Stimulated activated CD4-positive, alpha-beta T cell treated with anti-CD3 and anti-CD28 coated beads, Interleukin-15, amount 100 ng/mL, for 1 hour (primary cell): ENCODE measurements at places on chromosomes 3 and 15.

DNA sequence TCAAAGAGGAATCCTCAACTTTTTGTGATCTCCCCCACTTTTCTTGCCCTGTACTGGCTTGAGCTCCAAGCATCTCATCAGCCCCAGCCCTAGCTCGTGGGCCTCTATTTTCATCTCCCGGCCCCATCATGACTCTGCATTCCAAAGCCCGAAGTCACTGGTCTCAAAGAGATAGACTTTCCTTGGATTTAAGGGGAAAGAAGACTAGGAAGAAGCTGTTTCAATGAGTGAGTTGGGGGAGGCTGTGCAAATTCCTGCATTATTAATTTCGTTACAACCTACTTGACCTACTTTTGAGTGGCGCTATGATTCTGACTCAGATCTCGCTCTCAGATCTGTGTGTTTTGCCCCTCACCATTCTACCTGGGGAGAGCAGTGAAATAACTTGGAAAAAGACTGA lies 266.6 kb upstream of the TBL1XR1 start:
- DNase-seq: no peak

GRCh38 chr15:41259546-41260189 lies 28.6 kb downstream of the CHP1 start:
- no peak for DNase-seq

GRCh38 chr15:73303636-73304035 lies 65.1 kb downstream of the HCN4 start:
- DNase-seq: no peak

- no peak for DNase-seq
Measured at GRCh38 chr15:66834881-66835878, 133.1 kb downstream of the SMAD6 start.

DNA sequence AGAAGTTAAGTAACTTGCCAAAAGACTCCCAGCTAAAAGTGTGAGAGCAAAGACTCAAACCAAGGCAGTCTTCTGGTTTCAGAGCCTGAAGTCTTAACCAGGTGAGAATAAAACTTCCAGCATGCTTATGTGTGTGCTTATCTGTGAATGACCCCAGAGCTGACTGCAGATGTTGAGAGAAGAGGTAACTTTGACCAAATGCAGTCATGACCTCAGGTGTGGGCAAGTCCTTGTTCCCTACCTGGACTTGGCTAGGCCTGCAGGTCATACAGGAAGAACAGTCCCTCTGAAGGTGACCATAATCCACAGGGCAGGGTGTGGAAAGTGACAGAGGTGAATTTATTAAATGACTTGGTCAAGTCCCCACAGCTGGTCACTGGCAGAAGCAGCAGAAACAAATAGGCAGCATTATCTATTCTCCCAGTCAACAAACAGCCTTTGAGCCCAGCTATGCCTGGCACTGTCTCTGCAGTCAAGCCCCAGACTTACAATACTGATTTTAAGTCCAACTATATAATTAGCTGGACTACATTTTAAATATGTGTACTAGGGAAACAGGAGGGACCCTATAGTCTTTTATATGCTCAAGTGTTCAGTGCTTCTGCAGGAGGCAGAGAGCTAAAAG lies 3.0 kb upstream of the CPEB1 start:
- DNase-seq: no peak

DNA sequence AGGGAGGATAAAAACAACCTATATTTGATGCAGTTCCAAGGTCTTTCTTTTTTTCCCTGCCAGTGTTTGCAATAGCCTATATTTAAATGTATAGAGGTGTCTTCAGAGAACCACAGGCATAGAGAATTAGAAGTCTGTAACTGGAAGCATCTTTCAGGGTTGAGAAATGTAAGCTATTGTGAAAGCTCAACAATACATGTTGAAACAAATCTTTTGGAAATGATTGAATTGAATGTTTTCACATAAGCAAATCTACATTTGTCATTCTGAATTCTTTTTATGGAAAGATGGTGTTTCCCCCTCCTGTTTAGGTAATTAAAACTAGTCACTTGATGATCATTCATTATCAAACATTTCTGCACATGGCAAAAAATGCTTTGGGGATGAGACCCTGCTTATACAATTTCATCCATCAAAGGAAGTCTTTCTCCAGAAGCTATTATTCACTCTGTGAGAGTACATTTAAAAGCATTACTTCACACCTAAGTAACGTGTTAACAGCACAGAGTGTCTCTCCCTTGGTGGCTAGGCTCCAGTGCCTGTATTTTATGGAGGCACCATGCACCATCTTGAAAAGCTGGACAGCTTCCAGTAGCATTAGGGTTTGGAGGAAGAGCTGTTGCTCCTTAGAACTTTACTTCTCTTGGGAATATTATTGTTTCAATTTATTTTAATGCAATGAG lies 406.2 kb downstream of the LSAMP start:
- DNase-seq: no peak

DNA sequence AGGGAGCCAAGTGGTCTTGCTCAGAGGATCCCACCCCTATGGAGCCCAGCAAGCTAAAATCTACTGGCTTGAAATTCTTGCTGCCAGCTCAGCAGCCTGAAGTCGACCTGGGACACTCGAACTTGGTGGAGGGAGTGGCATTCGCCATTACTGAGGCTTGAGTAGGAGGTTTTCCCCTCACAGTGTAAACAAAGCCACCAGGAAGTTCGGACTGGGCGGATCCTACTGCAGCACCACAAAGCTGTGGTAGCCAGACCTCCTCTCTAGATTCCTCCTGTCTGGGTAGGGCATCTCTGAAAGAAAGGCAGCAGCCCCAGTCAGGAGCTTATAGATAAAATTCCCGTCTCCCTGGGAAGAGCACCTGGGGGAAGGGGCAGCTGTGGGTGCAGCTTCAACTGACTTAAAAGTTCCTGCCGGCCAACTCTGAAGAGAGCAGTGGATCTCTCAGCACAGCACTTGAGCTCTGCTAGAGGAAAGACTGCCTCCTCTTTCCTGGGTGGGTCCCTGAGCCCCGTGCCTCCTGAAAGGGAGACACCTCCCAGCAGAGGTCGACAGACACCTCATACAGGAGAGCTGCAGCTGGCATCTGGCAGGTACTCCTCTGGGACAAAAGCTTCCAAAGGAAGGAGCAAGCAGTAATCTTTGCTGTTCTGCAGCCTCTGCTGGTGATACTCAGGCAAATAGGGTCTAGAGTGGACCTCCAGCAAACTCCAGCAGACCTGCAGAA lies 576.3 kb upstream of the NECTIN3 start:
- no peak for DNase-seq

- no peak for DNase-seq
Measured at GRCh38 chr3:100104442-100104798, 9.9 kb downstream of the FILIP1L start.

- no peak for DNase-seq
Measured at GRCh38 chr15:45630917-45631691, 3.7 kb upstream of the SQOR start.

- no peak for DNase-seq
Measured at GRCh38 chr15:100740138-100740537, 137.7 kb downstream of the ASB7 start.

- DNase-seq: peak; percentile 2
Measured at GRCh38 chr3:29183346-29184087, 97.4 kb upstream of the RBMS3 start.

DNA sequence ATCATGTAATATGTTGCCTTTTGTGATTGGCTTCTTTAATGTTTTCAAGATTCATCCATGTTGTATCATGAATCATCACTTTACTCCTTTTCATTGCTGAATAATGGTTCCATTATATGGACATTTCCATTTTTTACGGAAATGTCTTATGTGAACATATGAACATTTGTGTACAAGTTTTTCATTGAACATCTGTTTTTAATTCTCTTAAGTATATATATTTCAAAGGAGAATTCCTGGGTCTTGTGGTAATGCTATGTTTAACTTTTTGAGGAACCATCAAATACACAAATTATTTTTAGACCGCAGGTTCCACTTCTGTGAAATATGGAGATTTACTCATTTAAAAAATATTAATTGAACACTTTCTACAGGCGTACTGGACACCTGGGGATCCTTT lies 85.7 kb downstream of the ARIH1 start:
- DNase-seq: no peak

- no peak for DNase-seq
Measured at GRCh38 chr15:57259568-57260040, 116.7 kb upstream of the CGNL1 start.

GRCh38 chr3:8451696-8452095 lies 49.9 kb upstream of the LMCD1 start:
- no peak for DNase-seq

- DNase-seq: no peak
Measured at GRCh38 chr15:89209057-89209456, 12.3 kb downstream of the RLBP1 start.

DNA sequence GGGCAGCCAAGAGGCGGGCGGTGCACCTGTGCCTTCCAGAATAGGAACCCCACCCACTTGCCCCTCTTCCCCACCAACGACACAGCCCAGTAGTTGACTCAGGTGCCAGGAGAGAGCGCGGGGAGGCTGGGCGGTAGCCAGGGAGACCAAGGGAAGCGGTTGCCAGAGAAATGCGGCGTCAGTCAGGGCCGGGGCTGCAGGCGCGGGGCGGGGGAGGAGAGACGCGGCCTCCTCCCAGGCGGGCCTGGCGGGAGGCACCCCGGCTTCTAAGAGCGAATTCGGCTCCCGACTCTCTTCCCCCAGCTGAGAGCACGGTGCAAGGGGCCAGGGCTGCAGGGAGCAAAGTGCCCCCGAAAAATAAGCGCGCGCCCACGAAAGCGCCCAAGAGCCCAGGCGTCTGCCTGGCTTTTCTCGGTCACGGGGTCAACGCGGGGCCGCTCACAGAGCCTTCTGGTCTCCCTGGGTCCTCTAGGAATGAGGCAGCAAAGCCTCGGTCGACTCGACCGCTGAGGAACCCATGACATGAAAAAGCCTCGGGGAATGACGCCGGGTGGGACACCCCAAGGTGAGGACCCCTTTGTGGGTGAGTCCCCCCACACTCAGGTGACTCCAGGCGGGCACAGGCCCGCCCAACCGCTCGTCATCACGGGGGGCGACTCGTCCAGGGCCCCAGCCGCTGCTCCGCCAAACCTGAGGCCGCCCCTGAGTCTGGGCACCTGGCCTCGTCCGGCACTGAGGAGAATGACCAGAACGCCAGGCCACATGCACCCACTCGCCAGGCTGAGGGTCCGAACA lies 716 bp downstream of the CPEB1 start:
- DNase-seq: no peak
